Stomach (tissue), 19 donors: ENCODE measurements at places on chromosomes 12 and 14. TPM values are rescaled to one million over a fixed set of nuclear protein-coding genes. Genes with fewer than 3 reads are reported as not detected.

DNA sequence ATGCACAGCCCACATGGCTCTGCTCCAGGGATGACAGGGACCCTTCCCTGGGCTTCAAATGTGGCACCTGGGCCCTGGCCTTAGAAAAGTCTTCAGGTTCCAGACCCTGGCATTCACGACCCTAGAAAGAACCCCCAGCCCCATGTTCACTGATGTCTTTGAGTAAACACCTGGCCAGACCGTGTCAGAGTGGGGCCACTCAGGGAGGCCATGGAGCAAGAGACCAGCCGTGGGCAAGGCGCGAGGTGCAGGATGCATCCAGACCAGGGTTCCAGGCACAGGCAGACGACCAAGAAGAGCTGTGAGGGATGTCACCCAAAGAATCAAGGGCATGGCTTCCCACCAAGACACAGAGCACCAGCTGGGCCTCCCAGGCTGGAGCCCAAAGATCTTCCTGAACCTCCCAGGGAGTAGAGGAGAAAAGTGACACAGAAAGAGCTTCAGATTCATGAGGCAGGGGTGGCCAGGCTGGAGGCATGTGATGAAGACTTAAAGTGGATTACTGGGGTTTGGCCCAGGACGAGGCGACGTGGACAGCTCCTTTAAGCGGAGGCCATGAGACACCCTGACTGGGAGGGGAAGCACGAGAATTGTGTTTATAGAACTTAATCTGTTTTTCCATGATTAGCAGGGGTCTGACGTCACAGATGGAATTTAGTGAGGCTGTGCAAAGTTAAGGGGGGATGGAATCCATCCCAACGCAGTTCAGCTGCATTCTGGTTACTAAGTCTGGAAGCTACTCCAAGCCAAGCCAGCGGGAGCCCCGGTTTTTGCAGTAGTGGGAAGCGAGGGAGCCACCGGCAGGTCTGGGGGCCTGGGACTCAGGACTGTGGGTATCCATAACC lies 61.6 kb downstream of the ARL6IP4 start:
- no peak overlapping the region for H3K4me3 ChIP-seq
- peak; percentile 92 for DNase-seq
- peak overlapping the region; percentile 60 for H3K27ac ChIP-seq
- peaks cover 15% of the 10 kb centered on the region for H3K4me1 ChIP-seq

DNA sequence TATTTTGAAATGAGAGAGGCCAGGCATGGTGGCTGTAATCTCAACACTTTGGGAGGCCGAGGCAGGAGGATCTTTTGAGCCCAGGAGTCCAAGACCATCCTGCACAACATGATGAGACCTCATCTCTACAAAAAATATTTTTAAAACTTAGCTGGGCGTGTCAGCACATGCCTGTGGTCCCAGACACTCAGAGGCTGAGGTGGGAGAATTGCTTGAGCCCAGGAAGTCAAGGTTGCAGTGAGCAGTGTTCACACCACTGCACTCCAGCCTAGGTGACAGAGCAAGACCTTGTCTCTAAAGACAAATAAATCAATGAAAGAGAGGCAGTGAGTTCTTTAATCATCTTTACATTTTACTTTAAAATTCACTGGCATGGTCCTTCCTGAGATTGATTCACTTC lies 124.5 kb downstream of the DUSP6 start:
- H3K4me3 ChIP-seq: no peak overlapping the region
- H3K36me3 ChIP-seq: no peaks in the 10 kb centered on the region
- peaks cover 10% of the 10 kb centered on the region for H3K4me1 ChIP-seq
- DNase-seq: no peak
- H3K27me3 ChIP-seq: no peaks in the 10 kb centered on the region

- no peaks in the 10 kb centered on the region for H3K36me3 ChIP-seq
- no peaks in the 10 kb centered on the region for H3K4me1 ChIP-seq
- no peak for DNase-seq
- no peak overlapping the region for H3K4me3 ChIP-seq
- H3K27ac ChIP-seq: no peak overlapping the region
- no peaks in the 10 kb centered on the region for H3K27me3 ChIP-seq
Observed at GRCh38 chr14:101045511-101045910, 142.0 kb upstream of the RTL1 start.

GRCh38 chr12:44063671-44064070 lies 227.8 kb downstream of the TMEM117 start:
- H3K27ac ChIP-seq: no peak overlapping the region
- H3K36me3 ChIP-seq: no peaks in the 10 kb centered on the region
- H3K4me3 ChIP-seq: no peak overlapping the region
- no peaks in the 10 kb centered on the region for H3K27me3 ChIP-seq
- DNase-seq: no peak

DNA sequence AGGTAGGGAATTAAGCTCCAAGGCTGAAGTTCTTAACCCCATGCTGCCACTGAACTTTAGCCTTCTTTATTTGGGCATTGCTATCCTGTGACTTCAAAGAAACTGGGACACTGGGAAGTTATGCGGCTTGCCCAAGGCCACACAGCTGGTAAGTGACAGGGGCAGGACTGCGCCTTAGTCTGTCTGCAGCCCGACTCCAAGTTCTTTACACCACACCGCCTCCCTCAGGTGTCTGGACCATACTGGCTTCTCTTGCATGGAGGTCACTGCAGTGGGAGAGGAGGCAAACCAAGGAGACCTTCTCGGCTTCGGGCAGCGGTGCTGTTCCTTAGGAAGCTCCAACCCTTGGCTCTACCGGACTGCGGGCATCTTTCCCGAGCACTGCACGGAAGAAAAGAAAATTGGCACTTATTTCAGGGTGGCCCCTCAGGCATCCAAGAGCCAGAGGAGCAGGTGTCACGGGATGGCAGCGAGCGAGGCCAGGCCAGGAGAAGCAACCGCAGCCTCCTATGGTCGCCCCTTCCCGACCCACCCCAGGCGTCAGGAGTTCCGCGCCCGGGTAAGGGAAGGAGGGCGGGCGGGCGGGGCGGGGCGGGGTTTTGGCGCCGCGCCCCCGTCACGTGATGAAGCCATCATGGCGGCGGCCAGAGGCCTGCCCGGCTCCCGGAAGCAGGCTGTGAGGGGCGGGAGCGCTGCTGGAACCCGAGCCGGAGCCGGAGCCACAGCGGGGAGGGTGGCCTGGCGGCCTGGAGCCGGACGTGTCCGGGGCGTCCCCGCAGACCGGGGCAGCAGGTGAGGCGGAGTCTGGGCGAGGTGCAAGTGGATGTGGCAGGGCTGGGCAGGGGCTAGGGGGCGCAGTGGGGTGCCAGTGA lies 16.4 kb upstream of the ESPL1 start:
- peak overlapping the region; percentile 75 for H3K4me3 ChIP-seq
- DNase-seq: peak; percentile 76
- H3K27ac ChIP-seq: peak overlapping the region; percentile 92
- no peaks in the 10 kb centered on the region for H3K27me3 ChIP-seq
- H3K36me3 ChIP-seq: peaks cover 31% of the 10 kb centered on the region

Gene SOCS2
- 42.0 TPM for total RNA-seq

GRCh38 chr14:41899416-41899815 lies 292.7 kb downstream of the LRFN5 start:
- no peaks in the 10 kb centered on the region for H3K36me3 ChIP-seq
- no peaks in the 10 kb centered on the region for H3K27me3 ChIP-seq
- H3K27ac ChIP-seq: no peak overlapping the region

Gene WNT1
- total RNA-seq: not detected

Gene KRT3
- not detected for total RNA-seq

- H3K4me3 ChIP-seq: no peak overlapping the region
- peaks cover 9% of the 10 kb centered on the region for H3K4me1 ChIP-seq
- H3K27me3 ChIP-seq: no peaks in the 10 kb centered on the region
- DNase-seq: no peak
- H3K36me3 ChIP-seq: no peaks in the 10 kb centered on the region
- no peak overlapping the region for H3K27ac ChIP-seq
Observed at GRCh38 chr14:64238631-64239030, 55.5 kb downstream of the ESR2 start.

Gene CAPS2
- total RNA-seq: 1.3 TPM

DNA sequence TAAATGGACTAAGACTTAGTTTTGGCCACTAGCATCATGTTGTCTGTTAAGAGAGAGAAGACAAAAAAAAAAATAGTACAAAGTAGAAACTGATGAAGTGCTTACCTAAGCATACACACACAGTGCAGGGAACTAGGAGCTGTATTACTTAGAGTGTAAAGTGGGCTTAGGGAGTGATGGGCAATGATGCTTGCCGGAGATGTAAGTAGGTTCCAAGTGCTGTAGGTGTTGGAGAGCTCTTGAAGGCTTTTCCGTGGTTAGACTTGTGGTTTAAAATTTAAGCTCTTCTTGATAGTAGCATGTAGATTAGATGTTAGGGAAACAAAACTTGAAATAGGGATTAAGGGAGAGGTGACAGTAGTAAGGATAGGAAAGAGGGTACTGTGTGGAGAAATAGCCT lies 34.7 kb downstream of the MIA2 start:
- H3K36me3 ChIP-seq: no peaks in the 10 kb centered on the region
- peak overlapping the region; percentile 89 for H3K4me3 ChIP-seq
- peak; percentile 27 for DNase-seq

DNA sequence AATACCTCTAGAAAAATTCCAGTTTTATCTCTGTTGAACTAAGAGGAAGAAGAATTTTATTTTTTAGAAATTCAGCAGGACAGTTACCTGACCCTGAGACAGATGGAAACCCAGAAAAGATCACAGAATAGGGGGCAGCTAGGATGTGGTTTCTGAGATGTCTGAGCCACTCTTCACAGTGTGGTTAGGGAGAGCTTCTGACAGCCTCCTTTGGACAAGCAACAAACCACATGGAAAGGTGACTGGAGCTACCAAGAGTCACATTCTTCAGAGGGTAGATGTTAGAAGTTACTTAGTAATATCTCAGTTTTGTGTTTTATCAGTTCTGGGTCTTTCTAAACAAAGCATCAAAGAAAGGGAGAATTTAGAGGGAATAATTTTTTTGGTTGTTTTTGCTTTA lies 117.3 kb upstream of the NAP1L1 start:
- no peaks in the 10 kb centered on the region for H3K27me3 ChIP-seq
- H3K4me3 ChIP-seq: no peak overlapping the region
- H3K36me3 ChIP-seq: no peaks in the 10 kb centered on the region
- H3K27ac ChIP-seq: no peak overlapping the region
- DNase-seq: no peak

Gene SIX1
- not detected for total RNA-seq

DNA sequence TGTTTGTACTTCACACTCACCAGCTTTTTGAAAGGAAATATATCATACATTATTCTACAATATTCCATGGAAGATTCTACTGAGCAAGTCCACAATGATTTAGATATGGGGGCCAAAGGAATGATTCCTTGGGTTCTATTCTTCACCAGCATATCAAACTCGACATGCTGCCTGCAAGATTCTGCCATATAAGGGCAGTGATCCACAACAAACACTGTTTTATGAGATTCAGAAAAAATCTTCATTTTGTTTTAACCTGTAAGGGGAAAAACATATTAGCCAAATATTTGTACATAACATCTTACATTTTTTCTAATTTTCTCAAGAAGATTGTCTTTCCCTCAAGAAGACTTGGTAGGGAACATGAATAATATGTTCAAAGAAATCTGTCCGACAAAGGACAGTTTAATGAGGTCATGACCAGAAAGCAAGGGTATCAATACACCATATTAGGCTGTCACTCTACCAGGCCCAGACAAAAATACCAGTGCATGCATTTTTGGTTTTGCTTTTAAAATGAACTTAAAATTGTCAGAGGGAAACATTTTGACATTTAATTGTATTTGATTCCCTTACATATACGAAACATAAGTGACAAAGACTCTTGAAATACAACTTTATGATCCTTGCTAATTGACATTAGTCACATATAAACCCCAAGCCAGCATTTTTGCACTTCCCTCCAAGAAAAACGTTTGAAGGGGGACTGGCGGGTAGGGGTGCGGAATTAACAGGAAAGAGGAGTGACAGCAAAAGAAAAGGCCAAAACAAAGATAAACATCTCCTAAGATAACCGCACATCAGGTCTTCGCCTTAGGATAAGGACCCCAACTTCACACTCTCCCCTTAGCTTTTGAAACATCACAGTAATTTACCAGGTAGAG lies 980 bp downstream of the INTS13 start:
- DNase-seq: no peak
- H3K36me3 ChIP-seq: peaks cover 6% of the 10 kb centered on the region
- H3K4me1 ChIP-seq: peaks cover 29% of the 10 kb centered on the region
- H3K27ac ChIP-seq: peak overlapping the region; percentile 96
- peak overlapping the region; percentile 70 for H3K4me3 ChIP-seq
- no peaks in the 10 kb centered on the region for H3K27me3 ChIP-seq
